NCI-H146 (cell line): ENCODE measurements at places on chromosomes 5 and 9.
A peak's percentile ranks its signal among the peaks of the same experiment; 100 is the strongest.

DNA sequence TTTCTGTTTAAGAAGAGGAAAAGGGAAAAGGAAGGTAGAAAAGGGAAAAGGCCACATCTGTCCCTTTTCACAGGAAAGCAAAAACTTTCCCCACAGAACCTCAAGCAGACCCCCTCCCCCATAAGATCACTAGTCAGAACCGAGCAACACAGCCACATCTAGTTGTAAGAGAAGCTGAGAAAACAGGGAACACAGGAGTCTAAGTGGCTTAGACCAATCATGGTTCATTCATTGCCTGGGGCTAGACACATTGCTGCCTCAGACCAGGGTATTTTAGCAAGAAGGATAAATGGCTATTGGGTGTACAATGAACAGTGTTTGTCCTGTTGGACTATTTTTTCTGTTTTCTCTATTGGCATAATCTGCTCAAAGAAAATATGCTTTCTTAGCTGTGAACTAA, 98.0 kb downstream of the ARL15 start:
- peak; percentile 31 for DNase-seq

- DNase-seq = no peak
Observed at GRCh38 chr9:99626426-99626825, 195.3 kb upstream of the NR4A3 start.

DNA sequence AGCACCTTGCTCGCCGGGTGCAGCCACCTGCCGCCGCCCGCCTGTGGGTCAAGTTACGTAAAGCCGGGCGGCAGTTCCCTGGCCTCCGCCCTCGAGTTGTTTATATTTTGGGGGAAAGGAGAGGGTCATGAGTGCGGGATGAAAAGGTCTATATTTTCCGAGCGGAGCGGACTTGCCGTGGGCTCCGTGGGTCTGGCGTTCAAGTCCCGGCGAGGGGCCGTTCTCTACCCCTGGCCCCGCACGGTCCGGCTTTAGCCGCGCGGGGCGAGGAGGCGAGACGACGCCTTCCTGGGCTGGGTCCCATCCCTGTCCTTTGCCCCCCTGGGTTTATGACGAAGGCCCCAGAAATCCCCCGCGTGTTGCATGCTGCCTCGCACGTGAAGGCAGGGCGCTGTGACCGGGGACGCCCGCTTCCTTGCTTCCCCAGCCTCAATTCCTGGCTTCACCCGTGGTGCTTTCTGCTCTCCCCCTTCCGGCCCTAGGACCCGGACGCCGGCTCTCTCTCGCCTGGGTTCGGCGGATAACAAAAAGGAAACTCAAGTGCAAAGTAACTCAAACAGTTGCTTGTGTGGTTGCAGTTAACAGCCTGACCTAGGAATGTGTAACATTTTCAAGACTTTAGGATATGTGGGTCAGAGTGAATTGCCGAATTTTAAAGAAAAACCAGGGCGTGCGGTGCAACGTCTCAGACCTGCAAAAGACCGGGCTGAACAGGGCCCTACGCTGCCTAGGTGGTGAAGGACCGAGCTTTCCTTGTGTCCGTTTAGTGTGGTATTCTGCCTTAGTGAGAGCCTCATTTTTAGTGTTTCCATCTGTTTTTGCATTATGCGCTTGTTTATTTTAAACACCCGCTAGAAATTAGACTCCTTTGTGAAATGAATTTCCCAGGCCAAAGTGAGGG, 810 bp downstream of the VPS13A start:
- peak; percentile 40 for DNase-seq

DNA sequence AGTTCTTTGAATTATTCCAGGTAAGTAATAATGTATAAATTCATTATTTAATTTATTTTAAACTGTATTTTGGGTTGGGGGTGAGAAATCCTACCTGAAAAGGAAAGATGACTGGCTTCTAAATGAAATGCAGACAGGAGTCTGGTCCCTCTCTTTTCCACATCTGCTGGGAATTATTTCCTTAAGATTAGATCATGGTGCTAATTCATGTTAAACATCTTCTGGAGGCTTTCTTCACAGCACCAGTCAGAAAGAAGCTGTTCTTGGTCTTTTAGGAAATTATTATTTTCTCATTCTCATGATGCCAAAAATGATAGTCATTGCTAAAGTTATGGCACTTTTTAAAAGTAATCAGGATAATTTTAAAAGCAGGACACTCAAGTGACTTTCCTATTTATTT, 254.2 kb downstream of the CWC27 start:
- DNase-seq = no peak

- DNase-seq = no peak
Observed at GRCh38 chr9:16320338-16320902, 550.0 kb downstream of the BNC2 start.

GRCh38 chr9:113626735-113627495, 163.4 kb downstream of the RGS3 start:
- DNase-seq = no peak

DNA sequence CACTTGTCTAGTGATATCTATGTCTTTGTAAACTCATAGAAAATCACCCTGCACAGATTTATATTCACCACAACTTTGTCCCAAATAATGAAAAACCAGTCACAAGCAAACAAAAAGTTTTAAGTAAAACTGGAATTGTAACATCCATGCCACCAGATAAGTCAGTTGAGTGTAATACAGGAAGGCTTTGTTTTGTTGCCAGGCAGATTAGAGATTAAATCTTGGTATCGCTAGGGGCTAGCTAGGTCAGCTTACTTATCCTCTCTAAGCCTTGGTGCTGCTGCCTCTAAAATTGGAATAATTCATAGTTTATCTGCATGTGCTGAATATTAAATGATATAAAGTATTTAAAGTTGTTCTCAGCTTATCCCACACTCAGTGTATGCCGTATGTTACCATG, 1062.5 kb downstream of the CDH9 start:
- DNase-seq = no peak

- no peak for DNase-seq
Observed at GRCh38 chr5:175566697-175567096, 88.3 kb downstream of the SFXN1 start.

DNA sequence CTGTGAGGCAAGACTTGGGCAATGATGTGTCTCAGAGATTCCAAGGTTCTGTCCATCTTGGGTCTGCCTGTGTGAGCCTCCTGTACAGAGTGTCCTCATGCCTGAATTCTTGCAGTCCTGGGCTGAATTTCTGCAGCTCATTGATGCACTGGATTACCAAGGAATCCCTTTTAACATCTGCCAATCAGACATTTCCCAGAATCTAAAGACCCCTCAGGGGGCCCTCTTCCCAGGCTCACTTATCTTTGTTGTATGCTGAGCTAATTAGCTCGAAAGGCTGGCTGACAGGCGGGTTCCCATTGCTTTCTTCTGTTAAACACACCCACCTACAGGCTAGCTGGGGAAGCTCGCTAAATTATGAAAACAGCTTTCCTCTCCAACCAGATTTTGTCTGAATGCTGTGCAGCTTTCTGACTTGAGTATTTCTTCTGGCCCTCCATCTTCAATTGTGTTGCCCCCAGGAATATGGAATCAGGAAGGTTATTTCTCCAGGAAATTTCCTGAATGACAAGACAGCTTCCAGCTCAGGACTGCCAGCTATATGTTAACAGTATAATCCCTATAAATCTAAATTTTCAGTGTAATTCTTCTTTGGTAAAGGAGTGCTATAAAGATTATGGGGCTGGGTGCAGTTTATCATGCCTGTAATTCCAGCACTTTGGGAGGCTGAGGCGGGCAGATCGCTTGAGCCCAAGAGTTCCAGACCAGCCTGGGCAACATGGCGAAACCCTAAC, at the start of gene LIX1:
Gene LIX1 (minus strand): TSS at position 91 of the 734 bp plus-strand sequence. CDS start 35 bp downstream, at position 56.
- DNase-seq = peak; percentile 63

DNA sequence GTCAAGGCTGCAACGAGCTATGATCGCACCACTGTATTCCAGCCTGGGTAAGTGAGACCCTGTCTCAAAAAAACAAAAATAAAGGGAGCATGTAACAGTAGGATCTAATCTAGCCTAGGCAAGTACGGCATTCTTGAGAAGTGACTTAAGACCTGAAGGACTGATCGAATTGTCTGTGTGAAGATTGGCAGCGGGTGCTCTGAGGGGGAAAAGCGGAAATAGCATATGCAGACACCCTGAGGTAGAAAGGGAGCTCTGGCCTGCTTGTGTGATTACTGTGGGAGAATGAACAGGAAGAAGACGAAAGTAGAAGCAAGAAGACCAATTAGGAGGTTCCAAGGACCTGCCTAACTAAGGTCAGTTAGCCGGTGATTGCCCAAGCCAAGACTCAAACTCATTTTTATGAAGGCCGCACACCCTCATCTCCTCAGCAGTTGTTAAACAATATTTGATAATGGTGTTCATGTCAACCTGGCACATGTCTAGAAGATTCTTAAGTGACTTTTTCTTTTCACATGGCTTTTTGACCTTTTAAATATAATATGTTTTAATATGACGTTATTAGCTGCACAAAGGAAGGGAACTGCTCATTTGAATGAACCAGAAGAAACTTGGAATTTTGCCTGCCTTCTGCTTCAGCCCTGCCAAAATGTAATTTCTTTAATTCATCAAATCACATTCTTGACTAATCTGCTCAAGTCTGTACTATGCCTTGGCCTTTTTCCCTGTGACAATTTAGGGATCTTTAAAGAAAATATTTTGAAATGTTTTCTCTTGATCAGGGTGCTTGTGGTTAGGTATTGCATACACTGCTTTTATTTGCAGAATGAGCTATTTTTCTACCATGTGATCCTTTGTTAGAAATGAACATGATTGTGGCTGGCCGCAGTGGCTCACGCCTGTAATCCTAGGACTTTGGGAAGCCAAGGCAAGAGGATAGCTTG, 289.2 kb upstream of the DMRT1 start:
- DNase-seq = no peak
